Stimulated activated CD4-positive, alpha-beta T cell treated with anti-CD3 and anti-CD28 coated beads, Interleukin-1b, Interleukin-23, amount 100 ng/mL, for 1 hour (primary cell): ENCODE measurements at places on chromosomes 4 and X.

- DNase-seq, result no peak
Observed at GRCh38 chrX:154043003-154043763, 23.5 kb upstream of the IRAK1 start.

DNA sequence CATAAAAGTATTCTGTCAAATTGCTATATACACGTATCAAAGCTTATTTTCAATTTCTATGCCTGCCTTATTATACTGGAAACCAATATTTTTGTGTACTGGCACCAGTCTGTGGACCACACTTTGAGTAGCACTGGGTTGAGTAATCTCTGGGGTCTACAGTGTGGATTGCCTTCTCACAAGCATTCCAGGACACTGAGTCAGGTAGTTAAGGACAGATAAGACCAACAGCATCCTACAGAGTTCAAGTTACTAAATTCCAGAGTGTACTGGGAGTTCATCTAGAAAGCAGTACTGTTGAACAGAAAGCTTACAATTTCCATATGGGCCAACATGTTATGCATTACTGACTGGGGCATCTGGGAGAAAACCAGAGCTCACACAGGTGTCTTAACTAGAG is 61.8 kb downstream of the VMA21 start:
- no peak for DNase-seq

DNA sequence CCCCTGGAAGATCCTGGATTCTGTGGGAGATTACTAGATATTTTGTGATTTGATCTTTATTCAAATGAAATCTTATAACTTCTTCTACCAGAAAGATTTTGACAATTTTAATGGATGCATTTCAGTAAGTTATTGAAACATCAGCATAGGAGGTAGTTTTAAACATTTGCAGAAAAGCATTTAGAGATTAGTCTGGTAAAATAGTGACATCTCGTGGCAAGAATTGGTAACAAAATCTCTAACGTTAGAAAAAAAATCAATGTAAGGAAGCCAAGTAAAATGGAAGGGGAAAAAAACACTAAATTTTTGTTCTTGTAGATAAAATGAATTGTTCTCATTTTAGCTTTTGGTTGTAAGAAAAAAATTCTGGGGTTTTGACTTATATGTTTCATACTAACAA is 73.3 kb downstream of the TASL start:
- no peak for DNase-seq

GRCh38 chrX:108122748-108123147 is 31.2 kb downstream of the ATG4A start:
- DNase-seq, result no peak

DNA sequence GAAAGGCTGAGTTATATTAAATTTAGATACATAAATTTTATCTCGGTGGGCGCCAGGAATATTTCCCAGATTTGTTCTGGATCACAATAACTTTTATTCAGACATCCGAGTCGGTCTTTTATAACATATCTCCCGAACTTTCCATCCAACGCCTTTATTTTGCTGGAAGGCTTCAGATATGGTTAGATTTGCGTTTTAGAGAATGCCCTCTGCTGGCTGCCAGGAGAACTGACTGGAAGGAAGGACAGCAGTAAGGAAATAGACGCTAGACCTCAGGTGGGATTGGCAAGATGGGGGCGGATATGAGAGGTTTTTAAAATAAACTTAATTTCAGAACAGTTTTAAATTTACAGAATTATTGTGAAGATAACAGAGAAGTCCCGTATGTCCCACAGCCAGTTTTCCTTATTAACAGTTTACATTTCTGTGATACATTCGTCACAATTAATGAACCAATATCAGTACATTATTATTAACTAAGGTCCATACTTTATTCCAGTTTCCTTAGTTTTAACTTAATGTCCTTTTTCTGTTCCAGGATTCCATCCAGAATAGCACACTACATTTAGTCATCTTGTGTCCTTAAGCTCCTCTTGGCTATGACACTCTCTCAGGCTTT is 4.6 kb upstream of the KANTR start:
- DNase-seq, result no peak

- DNase-seq, result no peak
Observed at GRCh38 chr4:101933855-101934254, 143.3 kb downstream of the BANK1 start.

GRCh38 chrX:34238896-34239295 is 106.8 kb upstream of the FAM47A start:
- no peak for DNase-seq

GRCh38 chr4:4521136-4521535 is 20.7 kb downstream of the STX18 start:
- DNase-seq, result no peak

GRCh38 chr4:48290146-48290772 is 20.6 kb upstream of the TEC start:
- no peak for DNase-seq

DNA sequence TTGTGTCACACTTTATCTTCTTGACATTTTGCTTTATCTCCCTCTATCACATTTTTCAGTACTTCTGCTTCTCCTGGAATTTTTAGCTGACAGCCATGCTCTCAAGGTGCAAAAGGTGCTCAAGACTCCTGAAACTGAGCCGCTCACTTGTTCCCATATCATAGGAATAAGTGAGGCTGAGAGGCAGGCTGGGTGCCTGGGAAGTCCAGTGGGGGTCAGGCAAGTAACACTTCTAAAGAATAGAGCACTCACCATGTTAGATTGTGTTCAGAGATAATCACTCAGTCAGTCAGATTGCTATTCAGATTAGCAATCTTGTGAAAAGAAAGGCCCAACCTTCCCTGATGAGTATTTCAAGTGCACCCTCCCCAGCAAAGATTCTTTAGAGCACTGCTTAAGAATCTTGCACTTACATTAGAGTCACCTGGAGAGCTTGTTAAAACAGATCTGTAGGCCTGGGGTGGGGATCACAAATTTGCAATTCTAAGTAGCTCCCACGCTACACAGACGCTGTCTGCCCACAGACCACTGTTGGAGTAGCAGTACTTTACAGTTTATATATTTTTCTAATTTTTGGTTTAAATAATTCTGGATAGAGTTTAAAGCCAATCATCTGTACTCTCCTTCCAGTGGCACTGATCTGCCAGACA is 23.1 kb upstream of the LRAT start:
- no peak for DNase-seq

DNA sequence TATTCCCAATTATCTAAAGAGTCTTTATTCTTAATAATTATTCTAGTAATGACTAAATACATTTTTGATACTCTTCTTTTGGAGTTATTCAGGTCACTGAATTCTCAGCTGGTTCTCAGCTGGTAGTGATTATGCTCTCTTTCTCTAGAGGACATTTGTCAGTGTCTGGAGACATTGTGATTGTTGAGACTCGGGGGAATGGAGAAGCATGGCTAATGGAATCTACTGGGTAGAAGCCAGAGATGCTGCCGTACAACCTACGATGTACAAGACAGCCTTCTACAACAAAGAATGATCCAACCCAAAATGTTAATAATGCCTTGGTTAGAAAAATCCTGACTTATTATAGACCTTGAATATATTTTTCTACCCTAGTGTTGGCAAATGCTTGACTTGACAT is 149.2 kb upstream of the ANKRD50 start:
- DNase-seq, result no peak

- no peak for DNase-seq
Observed at GRCh38 chrX:2511326-2511725, 10.6 kb upstream of the DHRSX start.

GRCh38 chr4:11469650-11470437 is 41.1 kb upstream of the HS3ST1 start:
- DNase-seq, result no peak

DNA sequence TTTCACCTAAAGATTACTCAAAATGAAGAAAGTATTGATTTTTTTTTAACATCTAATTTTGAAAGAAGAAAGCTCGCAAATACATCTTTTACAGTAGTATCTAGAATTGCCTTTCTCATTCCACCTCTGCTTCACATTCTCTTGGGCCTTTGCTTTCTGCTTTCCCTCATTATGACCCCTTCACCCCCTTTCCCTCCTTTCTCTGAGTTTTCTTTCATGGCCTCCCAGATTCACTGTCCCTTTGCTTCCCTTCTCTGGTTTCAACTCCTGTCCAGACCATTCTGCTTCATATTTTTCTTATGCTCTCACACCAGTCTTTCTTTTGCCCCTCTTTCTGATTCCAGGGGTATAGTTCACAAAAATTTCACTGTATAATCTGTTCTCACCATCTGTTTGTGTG is 29.0 kb downstream of the ADH5 start:
- no peak for DNase-seq

DNA sequence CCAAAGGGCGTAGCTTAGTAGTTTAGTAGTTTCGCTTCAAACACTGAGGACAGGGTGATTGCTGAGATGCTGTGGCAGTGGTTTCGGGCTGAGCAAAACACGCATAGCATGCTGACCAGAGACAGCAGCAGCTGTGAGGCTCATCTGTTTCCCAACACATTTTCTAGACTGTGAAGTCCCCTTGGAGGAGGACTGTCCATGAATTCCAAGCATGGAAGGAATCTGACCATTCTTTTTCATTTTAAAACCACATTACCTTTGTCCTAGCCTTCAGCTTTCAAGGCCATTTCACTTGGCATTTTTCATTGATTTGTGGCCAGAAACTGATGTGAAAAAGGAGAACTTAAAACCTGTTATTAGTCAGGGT is 240.9 kb downstream of the PALLD start:
- no peak for DNase-seq

DNA sequence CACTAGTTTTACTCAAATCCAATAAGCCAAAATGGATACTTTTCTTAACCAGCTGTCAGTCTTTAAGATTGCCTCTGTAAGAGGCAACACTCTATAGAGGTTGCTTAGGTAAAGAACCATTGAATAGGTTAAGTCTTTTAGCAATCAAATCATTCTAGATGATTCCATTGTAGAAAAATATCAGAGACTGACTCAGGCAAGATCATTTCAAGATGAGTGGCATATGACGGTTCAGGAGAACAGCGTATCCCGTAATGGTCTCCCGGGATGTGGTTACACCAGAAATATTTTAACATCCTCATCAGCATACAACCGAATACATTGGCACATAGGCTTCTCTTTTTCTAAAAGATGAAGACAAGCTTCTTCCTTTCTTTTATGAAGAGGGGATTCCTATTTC is 641.7 kb upstream of the AGA start:
- no peak for DNase-seq

DNA sequence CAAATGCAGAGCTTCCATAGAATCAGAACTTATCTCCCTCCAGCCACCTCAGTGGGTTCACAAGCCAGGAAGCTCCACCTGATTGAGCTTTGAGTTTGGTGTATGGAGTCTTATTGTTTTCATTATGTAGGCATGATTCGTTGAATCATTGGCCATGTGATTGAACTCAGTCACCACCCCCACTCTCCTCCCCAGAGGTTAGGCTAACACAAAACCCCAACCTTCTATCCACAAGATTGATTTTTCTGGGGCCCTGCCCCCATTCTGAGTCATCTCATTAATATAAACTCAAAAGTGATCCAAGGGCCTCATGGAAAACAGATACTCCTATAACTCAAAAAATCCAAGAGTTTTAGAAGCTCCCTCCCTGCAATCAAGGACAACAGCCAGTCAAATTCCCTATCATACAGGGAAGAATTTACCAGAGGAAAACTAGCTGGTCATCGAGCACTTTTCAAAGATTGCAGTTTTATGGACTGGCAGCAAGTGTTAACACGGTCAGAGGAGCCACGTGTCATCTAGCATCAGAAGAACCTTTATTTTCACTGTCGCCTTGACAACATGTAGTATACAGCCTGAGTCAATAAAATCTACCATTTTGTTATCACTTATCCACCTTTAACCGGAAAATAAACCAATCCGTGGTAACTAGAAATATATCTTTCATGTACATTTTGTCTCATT is 35.9 kb upstream of the GUCY1B1 start:
- DNase-seq, result no peak

DNA sequence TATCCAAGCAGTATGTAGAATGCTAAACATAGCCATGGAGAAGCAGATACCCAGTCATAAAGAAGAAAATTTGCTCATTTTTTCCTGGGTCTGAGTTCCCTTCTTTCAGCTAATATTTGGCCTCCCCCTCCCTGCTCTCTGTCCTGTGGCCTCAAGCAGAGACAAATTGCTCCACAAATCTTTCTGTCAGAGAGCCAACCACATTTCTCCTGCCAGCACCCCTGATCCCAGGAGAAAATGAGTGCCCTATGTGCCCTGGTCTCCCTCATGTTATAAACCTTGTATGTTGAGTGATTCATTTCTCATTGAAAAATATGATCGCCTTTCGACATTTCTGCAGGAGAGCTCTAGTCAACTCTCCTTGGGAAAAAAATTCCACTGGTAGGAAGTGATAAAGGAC is 82.0 kb downstream of the TMEM156 start:
- DNase-seq, result no peak

DNA sequence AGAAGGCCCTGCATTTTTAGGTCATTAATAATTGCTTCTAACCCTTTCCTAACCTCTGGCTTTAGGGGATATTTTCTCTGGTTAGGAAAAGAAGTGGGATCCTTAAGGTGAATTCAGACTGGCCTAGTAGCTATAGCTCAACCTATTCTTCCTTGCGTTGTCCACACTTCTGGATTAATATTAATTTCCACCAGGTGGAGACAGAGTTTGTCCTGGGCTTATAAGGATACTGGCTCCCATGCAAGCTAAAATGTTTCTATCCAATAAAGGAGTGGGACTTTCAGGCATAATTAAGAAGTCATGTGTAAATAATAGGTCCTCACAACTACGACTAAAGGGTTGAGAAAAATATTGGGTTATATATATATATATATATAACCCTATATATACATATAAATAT is 860.0 kb upstream of the POU3F4 start:
- no peak for DNase-seq

- DNase-seq, result no peak
Observed at GRCh38 chrX:150449313-150449712, 86.2 kb downstream of the MAMLD1 start.

- no peak for DNase-seq
Observed at GRCh38 chrX:5586726-5587125, 641.9 kb downstream of the NLGN4X start.

GRCh38 chr4:167234316-167234881 is at the start of gene SPOCK3:
Gene SPOCK3, minus strand, starts transcription at chr4:167234494.
- DNase-seq, result no peak

GRCh38 chr4:6909113-6909969 is at the start of gene TBC1D14:
Gene TBC1D14, plus strand, starts transcription at chr4:6909826. Its CDS starts 13,564 bp downstream, at chr4:6923390.
- peak; percentile 78 for DNase-seq

- DNase-seq, result no peak
Observed at GRCh38 chrX:10525381-10526120, 94.8 kb downstream of the MID1 start.

DNA sequence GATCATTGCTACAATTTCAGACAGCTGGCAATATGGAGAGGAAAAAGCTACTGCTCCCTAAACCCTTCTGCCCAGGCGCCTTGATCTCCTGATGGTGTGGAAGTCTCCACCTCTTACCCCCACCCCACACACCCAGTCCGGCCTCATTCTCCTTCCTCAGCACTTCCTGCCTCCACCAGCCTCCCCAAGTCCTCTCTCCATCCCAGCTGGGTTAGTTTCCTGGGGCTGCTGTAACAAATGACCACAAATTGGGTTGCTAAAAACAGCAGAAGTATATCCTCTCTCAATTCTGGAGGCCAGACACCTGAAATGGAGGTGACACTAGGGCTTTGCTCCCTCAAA is 1.1 kb upstream of the CCNQ start:
- DNase-seq, result no peak

DNA sequence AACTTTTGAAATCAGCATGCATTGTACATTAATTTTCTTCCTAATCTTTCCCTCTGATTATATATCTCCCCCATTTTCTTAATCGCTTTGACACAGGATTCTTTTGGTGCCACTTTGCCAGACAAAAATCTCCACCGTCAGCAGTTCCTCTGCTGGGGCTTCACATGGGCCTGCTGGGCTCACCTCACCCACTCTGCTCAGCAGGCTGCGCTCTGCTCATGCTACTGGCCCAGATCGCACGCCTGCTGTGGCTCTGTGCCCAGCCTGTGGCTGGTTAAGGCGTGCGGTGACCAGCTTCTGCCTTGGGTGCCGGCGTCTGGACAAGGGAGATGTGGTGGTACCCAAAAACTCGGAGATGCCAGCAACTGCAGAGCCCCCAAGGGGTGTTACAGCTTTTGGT is 31.1 kb downstream of the UCHL1 start:
- no peak for DNase-seq
